ENCODE measurements at places on chromosomes 5 and 9.

DNA sequence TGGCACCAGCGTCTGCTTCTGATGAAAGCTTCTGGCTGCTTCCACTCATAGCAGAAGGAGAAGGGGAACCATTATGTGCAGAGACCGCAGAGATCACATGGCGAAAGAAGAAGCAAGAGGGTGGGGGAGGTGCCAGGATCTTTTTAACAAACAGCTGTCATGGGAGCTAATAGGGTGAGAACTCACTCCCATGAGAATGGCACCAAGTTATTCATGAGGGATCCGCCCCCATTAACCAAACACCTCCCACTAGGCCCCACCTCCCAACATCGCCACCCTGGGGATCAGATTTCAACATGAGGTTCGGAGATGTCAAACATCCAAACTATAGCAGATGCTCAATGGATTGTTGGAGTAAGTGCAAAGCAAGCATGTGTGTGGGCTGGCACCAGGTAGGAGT, 125.8 kb upstream of the SLIT3 start:
- no peak for DNase-seq

GRCh38 chr9:9846557-9846956, 766.2 kb downstream of the PTPRD start:
- no peak for DNase-seq

- DNase-seq: no peak
Measured at GRCh38 chr5:74589204-74590056, 51.1 kb downstream of the ENC1 start.

DNA sequence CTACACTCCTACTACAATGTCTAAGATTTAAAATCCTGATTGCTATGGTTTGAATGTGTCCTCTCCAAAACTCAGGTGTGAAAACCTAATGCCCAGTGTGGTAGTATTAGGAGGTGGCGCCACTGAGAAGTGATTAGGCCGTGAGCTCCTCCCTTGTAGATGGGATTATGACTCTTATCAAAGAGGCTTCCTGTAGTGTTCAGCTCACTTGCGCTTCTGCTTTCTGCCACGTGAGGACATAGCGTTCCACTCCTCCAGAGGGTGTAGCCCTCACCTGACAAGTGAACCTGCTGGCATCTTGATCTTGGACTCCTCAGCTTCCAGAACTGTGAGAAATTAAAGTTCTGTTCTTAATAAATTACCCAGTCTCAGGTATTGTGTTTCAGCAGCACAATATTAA, 33.0 kb upstream of the WHRN start:
- peak; percentile 9 for DNase-seq

DNA sequence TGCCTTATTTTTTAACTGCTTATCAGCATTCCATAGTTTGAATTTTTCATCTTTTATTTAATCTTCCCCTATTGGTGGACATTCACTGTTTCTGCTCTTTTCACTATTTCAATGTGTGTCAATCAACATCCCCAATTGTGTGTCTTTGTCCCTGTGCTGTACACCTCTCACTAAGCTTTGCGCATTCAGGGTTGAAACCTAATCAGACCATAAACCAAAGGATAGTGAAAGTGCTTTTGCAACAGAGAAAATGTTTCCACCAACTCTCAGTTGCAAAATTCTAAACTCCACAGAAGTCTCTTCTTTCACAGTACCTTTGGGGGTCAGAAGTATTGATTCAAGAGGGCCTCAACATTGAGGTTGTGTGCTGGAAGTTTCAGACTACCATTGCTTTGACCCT, 127.1 kb upstream of the SAP30L start:
- DNase-seq: no peak

DNA sequence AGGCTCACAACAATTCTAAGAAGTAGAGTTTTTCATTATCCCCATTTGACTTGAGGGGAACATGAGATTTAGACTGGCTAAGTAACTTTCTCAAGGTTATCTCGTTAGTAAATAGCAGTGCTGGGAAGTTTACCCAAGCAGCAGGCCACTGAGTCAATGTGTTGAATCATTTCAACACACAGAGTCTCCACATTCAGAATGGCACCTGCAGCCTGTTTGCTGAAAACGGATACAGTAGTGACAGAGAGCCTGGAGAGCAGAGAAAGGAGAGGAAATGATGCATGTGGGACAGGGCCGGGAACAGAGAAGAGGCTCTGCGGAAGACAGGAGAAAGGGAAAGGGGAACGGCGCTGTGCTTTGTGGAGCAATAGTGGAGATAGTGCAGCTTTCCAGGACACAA, 33.5 kb upstream of the ZSWIM6 start:
- DNase-seq: no peak

DNA sequence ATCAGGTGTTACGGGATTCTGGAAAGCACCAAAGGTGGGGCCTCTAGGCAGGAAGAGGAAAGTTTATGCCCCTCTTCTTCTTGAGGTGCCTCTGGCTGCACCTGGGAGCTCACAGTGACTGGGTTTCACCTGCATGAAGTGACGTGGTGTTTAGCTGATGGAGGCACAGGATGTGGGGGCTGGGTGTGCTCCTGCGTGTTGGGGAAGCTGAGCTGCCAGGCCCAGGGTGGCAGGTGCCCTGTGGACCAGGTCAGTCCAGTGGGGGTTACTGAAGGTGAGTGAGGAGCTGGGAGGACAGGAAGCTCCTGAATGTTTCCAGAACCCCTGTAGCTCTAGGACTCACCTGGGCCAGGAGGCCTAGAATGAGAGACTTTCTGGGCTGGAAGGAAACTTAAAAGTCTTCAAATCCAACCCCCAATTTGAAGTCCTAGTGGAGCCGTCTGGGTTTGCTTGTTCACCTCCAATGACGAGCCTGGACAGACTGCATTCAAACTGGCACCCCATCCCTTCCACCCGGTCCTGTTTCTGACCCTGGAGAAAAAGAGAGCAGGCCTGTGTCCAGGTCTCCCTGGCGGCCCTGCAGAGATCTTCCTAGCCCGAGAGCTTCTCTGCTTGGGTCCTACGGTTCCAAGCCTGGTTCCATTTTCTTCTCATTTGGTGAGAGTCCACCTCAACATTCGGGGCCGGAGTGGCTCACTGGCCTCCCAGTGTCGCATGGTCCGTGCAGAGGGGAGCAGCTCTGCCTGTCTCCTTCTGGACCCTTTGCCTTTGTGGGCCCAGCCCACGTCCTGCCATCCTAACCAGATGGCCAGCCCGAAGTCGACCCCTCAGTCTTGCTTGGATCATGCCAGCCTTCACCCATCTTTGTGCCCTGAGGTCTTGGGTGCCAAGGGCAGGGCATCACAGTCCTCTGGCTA, 22.3 kb downstream of the TRAF1 start:
- DNase-seq: no peak

GRCh38 chr9:121009650-121010049, 40.4 kb downstream of the C5 start:
- DNase-seq: no peak

GRCh38 chr9:69513141-69513820, 158.9 kb downstream of the APBA1 start:
- no peak for DNase-seq

GRCh38 chr9:85263288-85263687, 478.5 kb downstream of the AGTPBP1 start:
- DNase-seq: no peak

DNA sequence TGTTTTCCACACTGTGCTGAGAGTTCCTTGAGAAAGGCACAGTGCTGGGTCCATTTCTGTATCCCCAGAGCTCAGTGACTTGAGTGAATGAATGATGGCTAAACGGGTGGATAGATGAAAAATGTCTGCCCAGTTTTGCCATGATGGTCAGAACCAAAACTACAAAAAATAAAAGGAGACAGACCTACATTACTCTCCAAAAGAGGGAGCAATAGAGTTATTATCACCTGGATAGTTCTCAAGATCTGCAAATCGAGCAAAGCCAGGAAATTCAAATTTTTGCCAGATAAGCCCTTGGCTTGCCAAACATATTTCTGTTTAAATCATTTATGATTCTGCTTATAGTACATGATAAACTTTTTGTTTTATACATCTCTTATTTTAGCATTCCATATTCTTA, 214.2 kb upstream of the ZNF462 start:
- no peak for DNase-seq

GRCh38 chr9:132366481-132366880, 11.7 kb upstream of the SETX start:
- DNase-seq: no peak

DNA sequence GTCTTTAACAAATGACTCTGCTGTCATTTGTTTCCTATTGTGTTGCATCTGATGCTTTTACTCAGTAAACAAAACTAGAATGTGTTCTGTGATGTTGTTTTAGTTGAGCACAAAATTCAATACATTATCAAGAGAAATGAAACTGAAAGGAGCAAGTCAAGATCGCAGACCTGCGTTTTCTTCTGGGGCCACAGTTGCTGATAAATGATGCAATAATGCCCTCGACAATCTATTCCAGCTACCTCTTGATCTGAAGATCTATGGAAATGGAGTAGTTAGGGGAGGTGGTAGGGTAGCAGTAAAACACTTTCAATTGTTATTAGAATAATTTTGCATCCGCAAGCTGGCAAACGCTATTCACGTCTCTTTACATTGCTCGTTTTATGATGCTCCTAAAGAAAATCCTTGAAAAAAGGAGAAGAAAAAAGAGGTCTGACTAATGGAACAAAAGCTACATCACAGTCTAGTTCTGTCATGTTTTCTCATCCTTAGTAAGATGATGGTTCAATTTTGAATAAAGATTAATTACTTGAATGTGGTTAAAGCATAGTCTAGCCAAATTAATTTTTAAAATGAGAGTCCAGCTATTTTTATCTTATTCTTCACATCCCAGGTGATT, 1.6 kb downstream of the ZNF366 start:
- no peak for DNase-seq

GRCh38 chr5:54492178-54492577, 25.4 kb upstream of the SNX18 start:
- DNase-seq: no peak

GRCh38 chr5:180641566-180641900, 7.9 kb downstream of the FLT4 start:
- DNase-seq: no peak

GRCh38 chr5:126694403-126694802, 82.5 kb upstream of the LMNB1 start:
- no peak for DNase-seq

GRCh38 chr9:36855448-36856315, 178.4 kb downstream of the PAX5 start:
- no peak for DNase-seq

DNA sequence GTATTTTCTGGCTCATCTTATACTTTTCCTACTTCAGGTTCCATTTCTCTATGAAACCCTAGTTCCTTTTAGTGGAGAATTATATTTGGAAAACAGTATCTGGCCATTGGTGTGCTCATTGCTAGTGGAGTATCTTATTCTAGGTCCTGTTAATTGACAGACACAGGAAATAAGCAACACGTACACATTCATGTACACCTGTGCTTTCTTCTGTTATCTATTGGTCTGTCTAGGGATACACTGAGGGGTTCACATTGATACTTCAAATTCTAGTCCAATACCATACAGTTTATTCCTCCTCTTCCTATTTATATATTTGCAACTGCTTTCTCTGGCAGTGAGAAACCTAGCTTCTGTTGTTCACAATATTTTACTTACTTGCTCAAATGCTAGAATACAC, 110.2 kb downstream of the FER start:
- no peak for DNase-seq

- DNase-seq: no peak
Measured at GRCh38 chr9:74534841-74535240, 37.7 kb downstream of the RORB start.

DNA sequence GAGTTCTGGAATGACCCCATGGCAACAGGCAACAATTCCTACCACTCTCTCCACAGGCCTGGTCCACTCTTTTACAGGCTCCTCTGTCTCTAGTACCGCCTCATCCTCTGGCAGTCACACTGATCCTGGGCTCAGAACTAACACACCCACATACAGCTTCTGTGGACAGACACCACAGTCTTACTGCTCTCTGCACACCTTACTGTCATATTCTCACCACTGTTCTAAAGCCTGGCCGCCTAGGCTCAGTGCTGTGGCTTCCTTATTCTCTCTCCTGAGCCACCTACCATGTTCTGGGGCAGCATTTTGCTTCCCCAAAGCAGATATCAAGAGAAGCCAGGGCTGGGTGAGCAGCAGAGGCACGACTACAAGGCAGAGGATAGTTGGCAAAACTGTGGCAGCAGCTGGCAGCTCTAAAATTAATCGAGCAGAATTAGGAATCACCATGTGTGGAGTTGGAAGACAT, 14.8 kb downstream of the REEP5 start:
- DNase-seq: no peak

- DNase-seq: no peak
Measured at GRCh38 chr5:38259062-38259808, 876 bp downstream of the EGFLAM start.

- DNase-seq: no peak
Measured at GRCh38 chr5:13745508-13745907, 199.0 kb downstream of the DNAH5 start.

GRCh38 chr5:436641-436975, 6.4 kb upstream of the EXOC3 start:
- no peak for DNase-seq

GRCh38 chr5:79512471-79513307, 1.2 kb downstream of the HOMER1 start:
- no peak for DNase-seq

GRCh38 chr5:80704221-80704620, 49.4 kb upstream of the DHFR start:
- no peak for DNase-seq

DNA sequence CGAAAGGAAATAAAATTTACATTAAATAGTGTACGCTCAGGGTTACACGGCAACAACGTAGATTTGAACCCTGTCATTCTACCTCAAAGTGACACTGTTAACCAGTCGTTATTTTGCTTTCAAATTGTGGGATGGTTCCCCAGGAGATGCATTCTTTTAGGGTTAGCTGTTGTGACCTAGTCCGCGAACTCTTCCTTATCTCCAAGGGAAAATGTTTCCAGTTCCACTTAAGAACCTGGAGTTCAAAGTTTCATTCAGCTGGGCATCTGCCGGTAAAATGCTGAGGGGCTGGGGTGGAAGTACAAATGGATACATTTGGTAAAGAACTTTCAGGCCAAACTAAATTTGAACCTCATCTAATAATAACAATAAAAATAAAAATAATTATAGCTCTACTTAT, 264.6 kb downstream of the NR3C1 start:
- DNase-seq: no peak

DNA sequence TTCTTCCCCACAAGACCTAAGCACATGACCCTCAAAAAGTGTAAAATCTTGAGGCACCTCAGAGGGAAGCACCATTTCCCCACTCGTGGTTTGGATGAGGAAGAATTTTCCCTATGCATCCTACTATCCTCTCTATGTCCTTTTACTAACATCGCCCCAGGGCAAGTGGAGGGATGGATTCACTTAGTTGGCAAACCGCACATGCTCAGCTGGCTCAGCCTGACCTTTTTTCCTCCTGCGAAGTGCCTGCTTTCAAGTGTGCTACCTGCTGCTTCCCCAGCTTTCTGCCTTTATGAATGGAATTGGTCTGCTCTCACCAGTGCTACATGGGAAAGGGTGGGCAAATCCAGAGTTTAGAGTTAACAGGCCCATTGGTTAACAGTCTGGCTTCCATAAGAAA, 56.6 kb upstream of the IFNK start:
- no peak for DNase-seq
